ENCODE measurements at places on chromosomes 1 and 21. TPM values are rescaled to one million over a fixed set of nuclear protein-coding genes. Genes with fewer than 3 reads are reported as not detected.

The NHLH1 gene
- polyA plus RNA-seq: 0.08 TPM

The SAMD11 gene
- 39.9 TPM for polyA plus RNA-seq

The LDLRAD1 gene
- not detected for polyA plus RNA-seq

The RGS5 gene
- 10.1 TPM for polyA plus RNA-seq

The AJAP1 gene
- 1.2 TPM for polyA plus RNA-seq

The SEC22B gene
- polyA plus RNA-seq: 36.8 TPM

The LIPI gene
- 0.19 TPM for polyA plus RNA-seq

The OLFML2B gene
- 10.2 TPM for polyA plus RNA-seq

The ZFP69B gene
- polyA plus RNA-seq: 6.8 TPM

Measured in right renal cortex interstitium (tissue), 3 donors.